ENCODE measurements at places on chromosomes 2 and 18.

- peak; percentile 53 for DNase-seq
Measured at GRCh38 chr2:218397820-218398436, 1.7 kb upstream of the CTDSP1 start.

GRCh38 chr2:123080331-123080730, 944.8 kb upstream of the CNTNAP5 start:
- no peak for DNase-seq

DNA sequence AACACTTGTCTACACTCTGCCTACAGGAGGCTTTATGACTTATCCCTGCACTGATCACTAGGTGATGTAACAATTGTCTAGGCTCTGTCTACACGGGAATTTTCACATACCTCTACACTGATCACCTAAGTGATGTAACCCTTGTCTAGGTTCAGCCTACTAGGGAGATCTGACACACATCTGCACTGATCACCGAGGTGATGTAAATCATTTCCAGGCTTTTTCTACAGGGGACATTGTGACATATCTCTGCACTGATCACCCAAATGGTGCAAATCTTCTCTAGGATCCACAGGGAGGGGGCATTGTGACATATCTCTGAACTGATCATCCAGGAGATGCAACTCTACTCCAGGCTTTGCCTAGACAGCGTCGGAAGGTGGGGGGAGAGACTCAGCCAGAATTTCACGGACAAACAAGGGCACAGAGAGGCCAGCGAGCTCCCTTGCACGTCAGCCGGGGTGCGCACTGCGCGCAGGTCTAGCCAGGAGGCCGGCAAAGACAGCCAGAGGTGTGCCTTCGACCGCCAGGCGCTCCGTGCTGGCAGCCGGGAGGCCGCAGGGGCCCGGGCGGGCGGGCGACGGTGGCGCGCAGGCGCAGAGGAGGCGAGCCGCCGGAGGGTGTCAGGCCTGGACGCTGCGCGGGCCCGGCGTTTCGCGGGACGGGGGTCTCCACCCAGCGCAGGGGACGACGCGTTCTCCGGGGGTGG, 46.9 kb upstream of the USP14 start:
- no peak for DNase-seq

- no peak for DNase-seq
Measured at GRCh38 chr2:63046961-63047320, 3.7 kb upstream of the OTX1 start.

DNA sequence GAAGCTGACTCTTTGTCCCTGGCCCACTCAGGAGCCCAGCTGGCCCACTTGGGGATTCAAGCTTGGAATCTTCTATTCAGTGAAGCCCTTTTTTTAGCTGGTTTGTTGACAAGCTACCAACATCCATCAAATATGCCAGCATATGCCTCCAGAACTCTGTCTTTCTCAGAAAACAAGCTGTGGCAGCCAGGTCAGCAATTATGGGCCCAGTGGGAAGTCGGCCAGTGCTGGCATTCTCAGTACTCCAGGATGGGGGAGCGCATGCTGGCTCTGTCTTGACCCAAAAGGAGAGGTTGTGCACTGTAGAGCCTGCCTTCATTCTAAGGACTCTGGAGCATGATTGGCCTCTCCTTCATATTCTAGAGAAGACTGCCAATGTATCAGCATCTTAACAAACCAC, 401.5 kb downstream of the CNTNAP5 start:
- DNase-seq, result no peak

GRCh38 chr2:223010641-223011040, 41.3 kb upstream of the KCNE4 start:
- peak; percentile 55 for DNase-seq

GRCh38 chr18:155688-156087, 2.7 kb upstream of the USP14 start:
- no peak for DNase-seq

DNA sequence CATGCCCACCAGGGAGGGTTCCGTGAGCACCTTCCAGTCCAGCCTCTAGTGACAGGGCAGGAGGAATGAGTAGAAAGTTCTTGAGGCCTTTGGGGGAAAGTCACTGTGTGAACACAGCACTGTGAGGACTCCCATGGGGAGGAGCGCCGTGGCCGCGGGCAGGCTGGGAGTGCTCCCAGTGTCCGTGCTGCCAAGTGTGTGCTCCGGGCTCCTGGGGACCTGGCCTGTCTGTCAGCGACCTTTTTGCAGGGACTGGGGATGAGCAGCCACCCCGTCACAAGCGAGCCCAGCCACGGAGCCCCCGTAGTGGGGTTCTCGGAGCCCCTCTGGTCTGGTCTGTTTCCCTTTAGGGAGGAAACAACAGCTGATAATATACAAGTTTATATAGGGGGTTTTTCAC, 36.8 kb downstream of the PDIA6 start:
- no peak for DNase-seq

DNA sequence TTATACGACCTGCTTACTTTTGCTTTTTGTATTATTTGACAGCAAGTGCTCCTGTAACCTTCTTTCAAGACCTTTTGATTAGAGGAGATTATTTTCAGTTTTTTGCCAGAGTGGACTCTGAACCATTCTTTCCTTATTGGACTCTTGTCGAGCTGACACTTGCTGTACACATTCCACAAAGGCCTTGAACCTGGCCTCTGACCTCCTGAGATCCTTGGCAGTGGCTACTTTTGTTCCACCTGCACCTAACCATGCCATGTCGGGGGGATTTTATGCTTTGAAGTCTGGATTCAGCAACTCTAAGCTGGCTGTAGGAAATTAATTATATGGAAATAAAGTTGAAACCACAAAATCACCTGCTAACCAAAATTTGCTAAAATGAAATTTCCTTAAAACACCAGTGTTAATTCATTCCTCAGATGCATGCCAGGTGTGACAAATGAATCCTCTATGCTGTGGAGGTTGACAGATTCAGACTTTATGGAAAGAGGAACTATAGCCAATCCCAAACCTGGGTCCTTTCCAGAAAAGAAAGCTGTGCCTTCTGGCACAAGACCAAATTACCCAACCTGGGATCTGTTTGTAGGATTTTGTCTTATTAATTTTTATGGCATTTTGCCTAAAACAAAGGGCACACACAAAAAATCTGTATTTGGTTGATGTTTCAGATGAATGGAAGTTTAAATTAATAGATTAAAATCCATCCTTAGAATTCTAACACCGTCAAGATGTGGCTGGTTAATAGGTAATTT, 110.4 kb downstream of the CDC42EP3 start:
- no peak for DNase-seq

GRCh38 chr18:56210520-56210919, 427.9 kb downstream of the TXNL1 start:
- no peak for DNase-seq

DNA sequence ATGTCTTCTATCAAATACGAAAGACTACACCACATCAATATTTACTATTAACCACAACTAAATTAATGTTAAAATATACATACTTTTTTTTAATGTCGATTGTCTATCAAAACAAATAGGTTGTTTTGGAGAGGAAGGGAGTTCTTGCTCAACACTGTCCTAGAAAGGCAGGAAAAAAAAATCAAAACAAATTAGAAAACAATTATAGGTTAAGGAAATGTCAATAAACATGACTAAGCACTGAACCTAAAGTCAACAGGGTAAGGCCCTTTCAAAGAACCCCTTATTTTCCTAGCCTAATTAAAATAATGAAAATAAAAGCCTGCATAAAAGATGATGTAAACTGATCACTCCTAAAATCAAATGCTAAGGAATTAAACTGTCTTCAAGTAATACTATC, 2.8 kb downstream of the CEP76 start:
- DNase-seq, result no peak

GRCh38 chr2:199470672-199471442, 13.1 kb upstream of the SATB2 start:
- no peak for DNase-seq

DNA sequence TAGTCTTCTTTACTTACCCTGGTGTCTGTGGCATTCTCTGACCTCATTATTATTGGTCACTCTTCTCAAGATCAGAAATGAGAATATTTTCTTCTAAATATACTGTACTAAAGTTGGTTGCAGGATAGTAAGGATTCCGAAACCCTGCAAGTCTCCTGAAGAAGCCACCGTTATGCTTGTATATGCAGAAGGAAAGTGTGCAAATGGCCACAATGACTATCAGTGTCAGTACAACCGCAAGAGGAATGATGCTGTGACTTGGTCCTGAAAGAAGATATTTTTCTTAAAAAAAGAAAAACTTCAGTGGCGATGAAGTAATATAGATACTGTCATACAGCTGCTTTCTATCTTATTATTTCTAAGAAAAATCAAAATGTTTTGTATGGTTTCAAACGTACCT, 120.7 kb downstream of the PLA2R1 start:
- DNase-seq, result no peak

DNA sequence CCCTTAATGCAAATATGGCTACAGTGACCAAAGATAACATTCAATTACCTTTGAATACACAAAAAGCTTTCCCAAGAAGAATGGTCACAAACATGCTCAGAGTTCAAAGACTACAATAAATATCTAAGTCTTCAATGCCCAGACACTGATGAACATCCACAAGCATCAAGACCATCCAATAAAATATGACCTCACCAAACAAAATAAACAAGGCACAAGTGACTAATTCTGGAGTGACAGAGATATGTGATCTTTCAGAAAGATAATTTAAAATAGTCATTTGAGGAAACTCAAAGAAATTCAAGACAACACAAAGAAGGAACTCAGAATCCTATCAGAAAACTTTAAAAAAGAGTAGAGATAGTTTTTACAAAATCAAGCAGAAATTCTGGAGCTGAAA, 40.6 kb upstream of the CAPN13 start:
- DNase-seq, result no peak

GRCh38 chr2:99403524-99403923, 66.3 kb downstream of the EIF5B start:
- DNase-seq, result no peak

DNA sequence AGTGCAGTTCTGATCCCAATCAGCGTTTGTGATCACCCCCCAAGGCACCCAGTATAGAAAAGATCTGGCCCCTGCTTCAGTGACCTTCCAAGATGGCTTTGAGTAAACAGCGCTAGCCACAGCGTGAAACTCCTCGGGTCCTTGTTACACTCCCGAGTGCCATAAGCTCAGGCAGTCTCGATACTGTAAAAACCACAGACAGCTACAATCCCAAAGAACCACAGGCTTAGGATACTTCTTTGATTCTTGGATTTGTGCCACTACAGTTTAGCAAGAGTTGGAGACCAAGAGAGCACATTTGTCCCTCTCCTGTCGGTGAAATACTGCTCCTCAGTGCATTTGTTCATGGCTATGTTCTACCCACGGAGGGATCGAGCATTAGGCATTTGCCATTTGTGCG, 352.5 kb upstream of the ZNF521 start:
- DNase-seq, result no peak

- no peak for DNase-seq
Measured at GRCh38 chr18:58671632-58672564, 633 bp downstream of the MALT1 start.

DNA sequence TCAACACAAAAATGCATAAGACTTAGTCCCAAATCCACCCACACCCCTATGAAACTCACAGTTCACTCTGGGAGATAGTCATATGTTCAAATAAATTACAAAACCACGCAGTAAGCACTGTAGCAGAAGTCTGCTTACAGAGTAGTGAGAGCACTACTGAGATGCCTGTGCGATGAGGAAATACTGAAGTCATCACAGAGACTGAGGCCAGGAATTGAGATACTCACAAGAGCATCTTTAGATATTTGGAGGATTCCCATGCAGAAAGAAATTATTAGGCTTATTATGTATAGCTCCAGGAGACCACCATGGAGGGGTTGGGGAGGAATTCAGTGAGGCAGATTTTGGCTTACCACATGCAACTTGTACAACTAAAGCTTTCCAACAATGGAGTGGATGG, 82.3 kb downstream of the ANTXR1 start:
- no peak for DNase-seq

- DNase-seq, result no peak
Measured at GRCh38 chr2:121532894-121533293, 2.2 kb downstream of the RNU4ATAC start.

- no peak for DNase-seq
Measured at GRCh38 chr18:10298346-10298745, 156.1 kb upstream of the APCDD1 start.

DNA sequence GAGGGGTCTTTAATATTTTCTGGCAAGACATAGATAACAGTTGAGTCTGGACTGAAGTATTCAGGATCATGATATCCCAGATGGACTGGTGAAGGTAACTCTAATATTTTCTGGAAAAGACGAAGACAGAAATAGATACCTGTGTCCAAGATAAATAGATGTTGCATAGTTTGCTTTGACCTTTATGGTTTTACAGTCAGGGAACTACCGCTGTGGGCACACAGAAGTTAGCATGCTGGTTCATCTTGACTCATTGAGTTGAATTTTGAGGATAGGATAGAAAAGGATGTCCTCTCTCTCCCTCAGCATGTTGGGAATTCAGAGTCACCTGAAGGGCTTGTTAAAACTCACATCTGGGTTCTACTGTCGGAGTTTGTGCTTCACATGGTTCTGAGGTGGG, 20.8 kb downstream of the KCNE4 start:
- no peak for DNase-seq

DNA sequence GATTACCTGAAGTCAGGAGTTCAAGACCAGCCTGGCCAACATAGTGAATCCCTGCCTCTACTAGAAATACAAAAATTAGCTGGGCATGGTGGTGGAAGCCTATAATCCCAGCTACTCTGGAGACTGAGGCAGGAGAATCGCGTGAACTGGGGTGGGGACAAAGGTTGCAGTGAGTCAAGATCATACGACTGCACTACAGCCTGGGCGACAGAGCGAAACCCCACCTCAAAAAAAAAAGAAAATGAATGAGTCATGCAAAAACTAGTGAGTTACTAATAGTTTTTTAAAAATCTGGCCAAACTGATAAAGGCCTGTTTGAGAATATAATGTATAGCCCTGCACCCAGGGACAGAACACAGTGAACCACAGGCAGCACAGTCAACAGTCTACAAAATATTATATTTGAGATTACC, 17.5 kb downstream of the AFG3L2 start:
- DNase-seq, result no peak

DNA sequence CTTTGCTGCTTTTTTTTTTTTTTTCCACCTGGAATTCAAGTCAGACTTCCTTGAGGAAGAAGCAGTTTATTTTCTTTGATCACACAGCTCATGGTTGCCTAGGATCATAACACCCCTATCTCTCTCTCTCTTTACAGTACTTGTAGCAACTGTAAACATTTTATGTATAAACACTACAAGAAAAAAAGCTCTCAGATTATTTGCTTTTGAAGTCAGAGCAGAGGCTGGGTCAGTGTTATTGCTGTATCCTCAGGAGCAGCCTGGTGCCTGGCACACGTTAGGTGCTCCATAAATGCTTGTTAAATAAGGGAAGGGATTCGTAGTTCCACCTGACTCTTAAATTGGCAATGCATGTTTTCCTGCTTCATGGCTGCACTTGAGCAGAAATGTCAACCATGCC, 221.2 kb downstream of the TGIF1 start:
- no peak for DNase-seq

DNA sequence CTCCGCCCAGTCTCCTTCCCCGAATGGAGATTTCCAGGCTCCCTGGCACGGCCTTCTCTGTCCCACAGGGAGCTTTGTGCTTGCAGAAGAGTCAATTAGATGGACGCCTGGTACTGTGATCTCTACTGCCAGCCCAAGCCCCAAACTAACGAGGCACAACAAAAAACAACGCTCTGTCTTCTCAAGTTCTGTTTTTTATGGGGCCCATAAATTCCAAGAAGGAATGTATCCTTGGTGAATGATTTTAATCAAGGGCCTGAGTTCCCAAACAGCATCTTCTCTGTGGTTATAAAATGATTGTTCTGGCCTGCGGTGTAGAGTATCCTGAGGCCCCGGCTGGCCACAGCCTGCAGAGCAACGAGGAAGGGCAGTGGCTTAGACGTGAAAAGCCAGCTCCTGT, 219.5 kb downstream of the CLIP4 start:
- DNase-seq, result no peak

All from amniotic stem cell (primary cell).